ENCODE measurements at places on chromosomes 16 and 17. TPM values are rescaled to one million over a fixed set of nuclear protein-coding genes. Genes with fewer than 3 reads are reported as not detected.

- DNase-seq, result peak; percentile 97
These were observed at the start of the genes INCA1 and KIF1C for GRCh38 chr17:4997302-4998026. Gene INCA1, minus strand, starts transcription at chr17:4997522. Its CDS starts 3,085 bp downstream, at chr17:4994437. Gene KIF1C, plus strand, starts transcription at chr17:4997950. Its CDS starts 2,297 bp downstream, at chr17:5000247.

GRCh38 chr17:1755252-1755826 is 6.5 kb upstream of the SERPINF1 start:
- DNase-seq, result no peak

The CACNG5 gene
- not detected for total RNA-seq

DNA sequence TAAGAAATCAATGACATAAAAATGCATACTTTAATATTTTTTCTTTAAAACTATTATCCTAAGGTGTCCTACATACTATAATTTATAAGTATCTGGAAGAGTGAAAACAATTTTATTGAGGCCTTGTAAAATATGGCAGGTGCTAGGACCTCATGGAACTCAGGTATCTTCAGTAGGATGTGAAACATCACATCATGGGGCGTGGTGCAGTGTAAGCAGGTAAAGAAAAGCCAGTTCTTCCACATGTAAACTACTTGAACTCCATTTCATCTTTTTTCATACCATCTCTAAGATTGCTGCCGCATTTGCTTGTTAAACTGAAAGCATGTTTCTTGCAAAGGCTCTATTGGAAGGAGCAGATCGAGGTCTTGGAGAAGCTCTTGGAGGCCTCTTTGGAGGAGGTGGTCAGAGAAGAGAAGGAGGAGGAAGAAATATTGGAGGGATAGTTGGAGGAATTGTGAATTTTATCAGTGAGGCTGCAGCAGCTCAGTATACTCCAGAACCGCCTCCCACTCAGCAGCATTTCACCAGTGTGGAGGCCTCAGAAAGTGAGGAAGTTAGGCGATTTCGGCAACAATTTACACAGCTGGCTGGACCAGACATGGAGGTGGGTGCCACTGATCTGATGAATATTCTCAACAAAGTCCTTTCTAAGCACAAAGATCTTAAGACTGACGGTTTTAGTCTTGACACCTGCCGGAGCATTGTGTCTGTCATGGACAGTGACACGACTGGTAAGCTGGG is at the start of gene CAPNS2:
TSS of gene CAPNS2 (plus strand) at position 253 of the 744 bp plus-strand sequence. CDS start at position 326, 73 bp downstream.
- no peak for DNase-seq

The EEF2KMT gene
- 4.9 TPM for total RNA-seq

DNA sequence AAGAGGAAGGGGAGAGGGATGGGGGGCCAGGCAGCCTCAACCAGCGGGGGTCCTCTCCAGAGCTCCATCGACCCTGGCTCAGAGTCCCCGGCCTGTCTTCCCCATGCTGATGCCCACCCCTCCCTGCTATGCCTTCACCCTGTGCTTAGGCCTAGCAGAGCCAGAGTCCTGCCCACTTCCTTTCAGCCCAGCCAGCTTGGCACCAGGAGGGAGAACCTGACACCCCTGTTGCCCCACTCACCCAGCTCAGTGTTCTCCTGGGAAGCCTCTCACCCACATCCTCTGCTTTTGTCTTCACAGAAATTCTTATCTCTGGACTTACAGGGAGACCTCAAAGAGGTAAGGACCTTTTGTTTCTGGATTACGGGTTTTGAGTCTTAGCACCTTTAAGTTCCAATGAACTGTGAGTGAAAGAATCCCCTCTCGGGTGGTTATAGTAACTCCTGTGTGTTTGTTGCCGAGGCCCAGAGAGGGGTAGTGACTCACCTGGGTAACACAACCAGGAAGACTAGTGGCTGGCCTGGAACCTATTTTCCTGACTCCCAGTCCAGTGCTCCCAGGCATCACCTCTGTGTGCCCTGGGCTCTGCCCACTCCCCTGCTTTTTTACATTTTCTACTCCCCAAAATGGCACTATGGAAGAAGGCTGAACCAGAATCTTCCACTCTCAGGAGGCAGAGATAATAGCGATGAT is 53.3 kb downstream of the CES1 start:
- no peak for DNase-seq

GRCh38 chr16:58853854-58854791 is 120.0 kb upstream of the GOT2 start:
- DNase-seq, result no peak

DNA sequence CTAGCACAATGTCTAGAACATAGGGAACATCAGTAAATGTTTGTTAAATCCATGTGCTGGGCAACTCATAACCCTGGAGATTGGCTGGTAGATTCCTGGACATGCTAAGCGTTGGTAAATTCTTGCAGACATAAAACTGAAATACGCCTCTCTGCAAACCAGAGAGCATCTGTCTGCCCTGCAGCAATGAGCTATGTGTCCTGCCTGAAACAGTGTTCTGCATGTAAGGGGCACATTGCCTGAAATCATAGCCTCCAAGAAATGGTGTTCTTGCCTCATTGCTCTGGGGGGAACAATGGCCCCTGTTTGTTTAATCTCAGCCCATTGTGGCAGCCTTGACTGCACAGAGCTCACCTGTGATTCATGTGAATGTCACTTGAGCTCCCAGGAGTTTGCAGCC is 113.5 kb upstream of the CCL2 start:
- DNase-seq, result no peak

GRCh38 chr16:88132836-88133506 is 181.7 kb downstream of the BANP start:
- DNase-seq, result no peak

DNA sequence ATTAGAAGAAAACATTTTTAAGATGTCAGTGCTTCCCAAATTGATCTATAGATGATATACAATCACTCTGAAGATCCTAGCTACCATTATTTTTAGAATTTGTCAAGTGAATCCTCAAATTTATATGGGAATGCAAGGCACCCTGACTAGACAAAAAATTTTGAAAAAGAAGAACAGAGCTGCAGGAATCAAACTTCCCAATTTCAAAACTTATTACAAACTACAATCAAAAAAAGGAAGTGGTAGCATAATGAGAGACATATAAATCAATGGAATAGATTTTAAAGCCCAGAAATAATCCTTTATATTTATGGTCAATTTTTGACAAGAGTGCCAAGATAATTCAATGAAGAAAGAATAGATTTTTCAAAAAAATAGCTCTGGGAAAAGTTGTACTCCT is 198.3 kb upstream of the KCNJ16 start:
- DNase-seq, result no peak

The CD300LB gene
- total RNA-seq, result 0.25 TPM

DNA sequence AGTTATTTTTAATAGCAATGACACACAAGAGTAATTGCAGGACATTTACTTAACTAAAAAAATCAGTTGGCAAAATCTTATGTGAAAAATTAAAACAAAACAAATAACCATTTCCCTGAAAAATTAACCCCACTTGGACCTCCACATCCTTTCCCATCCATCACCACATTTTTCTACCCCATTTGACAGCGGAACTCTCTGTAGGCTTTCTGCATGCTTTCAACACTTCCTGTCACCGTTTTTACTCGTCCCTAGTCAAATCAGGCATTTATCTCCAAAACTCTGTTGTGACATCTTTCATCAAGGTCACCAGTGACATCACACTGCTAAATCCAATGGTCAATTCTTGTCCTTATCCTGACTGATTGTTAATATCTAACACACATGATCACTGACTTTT is 27.5 kb downstream of the KCNJ16 start:
- DNase-seq, result no peak

The FBXW10B gene
- 0.35 TPM for total RNA-seq

DNA sequence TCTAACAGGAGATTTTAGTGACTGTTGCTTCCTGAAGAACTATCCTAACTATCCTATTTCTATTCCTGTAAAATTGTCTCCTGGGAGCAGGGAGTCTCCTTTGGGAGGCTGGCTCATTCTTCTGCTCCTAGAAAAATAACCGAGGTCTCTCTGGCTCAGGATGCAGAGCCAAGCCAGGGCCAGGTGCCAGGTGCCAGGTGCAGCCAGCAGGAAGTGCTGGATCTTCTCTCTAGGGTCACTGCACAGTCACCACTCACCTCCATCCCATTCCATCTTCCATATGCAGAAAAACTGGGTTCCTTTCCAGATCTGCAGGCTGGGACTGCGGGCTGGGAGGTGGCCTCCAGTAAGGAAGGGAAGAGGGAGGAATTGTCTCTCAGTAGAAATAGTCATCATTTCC is 3.8 kb upstream of the TMC7 start:
- DNase-seq, result no peak

The SRCIN1 gene
- 1.4 TPM for total RNA-seq

The ABI3 gene
- 5.6 TPM for total RNA-seq

The RUNDC3A gene
- 0.45 TPM for total RNA-seq

DNA sequence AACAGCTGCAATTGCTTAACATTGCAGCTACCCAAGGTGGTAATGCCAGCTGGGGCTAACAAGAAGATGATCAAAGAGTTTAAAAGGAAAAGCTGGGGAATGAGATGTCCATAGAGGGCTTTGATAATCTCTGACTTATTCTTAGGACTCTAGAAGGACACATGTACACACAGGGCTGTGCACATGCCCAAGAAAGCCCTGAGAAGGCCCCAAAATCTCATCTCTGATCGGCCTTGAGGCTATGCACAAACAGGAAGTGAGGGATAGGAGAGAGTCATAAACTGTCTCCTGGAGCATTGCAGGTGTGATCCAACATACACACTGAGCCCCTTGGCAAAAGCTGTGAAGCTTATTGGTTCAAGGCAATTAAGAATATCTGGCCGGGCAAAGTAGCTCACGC is 17.2 kb upstream of the RABEP1 start:
- no peak for DNase-seq

DNA sequence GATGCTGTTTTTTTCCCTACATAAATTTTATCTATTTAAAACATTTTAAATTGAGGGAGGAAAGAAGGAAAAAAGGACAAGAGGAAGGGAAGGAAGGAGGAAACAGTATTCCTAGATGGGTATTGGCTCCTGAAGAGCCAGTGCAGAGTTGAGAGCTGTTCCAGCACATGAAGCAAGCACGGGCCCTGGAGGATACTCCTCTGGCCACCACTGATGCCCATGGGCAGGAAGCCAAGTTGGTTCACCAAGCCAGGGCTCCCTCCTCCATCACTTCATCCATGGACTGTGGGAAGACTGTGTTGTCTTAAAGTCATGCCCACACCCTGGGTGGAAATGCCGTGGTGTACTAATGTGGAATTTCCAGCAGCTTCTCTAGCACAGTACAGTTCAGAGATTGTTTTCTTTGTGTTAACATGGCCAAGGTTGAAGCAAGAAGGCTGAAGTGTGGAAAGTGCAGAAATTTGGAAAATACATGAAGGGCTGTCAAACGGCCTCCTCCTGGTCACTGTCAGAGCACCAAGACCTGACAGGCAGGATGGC is 23.9 kb upstream of the NOS2 start:
- DNase-seq, result no peak

The CNP gene
- total RNA-seq, result 28.6 TPM

GRCh38 chr17:61248399-61248798 is 151.2 kb upstream of the TBX2 start:
- no peak for DNase-seq

DNA sequence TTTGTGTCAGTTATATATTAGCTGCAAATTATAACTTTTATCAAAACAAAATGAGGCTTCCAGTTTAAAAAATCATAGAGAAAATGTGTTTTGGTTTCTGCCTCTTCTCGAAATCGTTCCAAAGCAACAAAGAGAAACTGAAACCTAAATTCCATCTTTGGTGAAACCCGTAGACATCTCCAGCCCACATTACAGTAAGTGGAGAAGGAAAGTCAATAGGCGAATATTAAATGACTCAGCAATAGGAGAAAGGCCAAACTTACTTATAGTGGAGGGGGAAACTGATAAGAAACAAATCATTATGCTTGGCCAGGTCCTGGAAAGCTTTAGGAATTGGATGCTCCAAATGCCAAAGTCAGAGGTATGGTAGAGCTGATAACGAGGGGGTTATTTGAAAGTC is 103.0 kb upstream of the SHISA6 start:
- DNase-seq, result no peak

DNA sequence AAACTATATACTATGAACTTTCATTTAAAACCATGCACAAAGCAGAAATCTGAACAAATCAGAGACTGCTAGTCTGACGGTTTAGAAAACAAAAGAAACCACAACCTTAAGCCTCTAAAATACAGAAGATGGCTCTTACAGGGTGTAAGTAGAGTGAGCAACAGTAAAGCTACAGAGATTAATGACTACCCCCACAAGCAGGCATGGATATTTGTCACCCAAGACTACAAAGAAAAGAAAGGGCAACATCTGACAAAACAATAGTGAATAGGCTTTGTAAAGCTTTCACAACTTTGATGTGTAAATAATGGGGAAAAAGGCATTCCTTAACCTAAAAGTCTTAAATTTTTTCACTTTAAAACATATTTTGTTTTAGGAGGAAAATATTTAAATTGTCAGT is 75.0 kb downstream of the SPAG9 start:
- no peak for DNase-seq

The GRAP gene
- total RNA-seq, result 2.2 TPM

The OR1F1 gene
- total RNA-seq, result not detected

The TEKT5 gene
- total RNA-seq, result not detected

GRCh38 chr17:77423589-77424451 is 283.1 kb downstream of the SEC14L1 start:
- DNase-seq, result peak; percentile 92

The MYO15A gene
- 0.45 TPM for total RNA-seq

The CDH15 gene
- not detected for total RNA-seq

DNA sequence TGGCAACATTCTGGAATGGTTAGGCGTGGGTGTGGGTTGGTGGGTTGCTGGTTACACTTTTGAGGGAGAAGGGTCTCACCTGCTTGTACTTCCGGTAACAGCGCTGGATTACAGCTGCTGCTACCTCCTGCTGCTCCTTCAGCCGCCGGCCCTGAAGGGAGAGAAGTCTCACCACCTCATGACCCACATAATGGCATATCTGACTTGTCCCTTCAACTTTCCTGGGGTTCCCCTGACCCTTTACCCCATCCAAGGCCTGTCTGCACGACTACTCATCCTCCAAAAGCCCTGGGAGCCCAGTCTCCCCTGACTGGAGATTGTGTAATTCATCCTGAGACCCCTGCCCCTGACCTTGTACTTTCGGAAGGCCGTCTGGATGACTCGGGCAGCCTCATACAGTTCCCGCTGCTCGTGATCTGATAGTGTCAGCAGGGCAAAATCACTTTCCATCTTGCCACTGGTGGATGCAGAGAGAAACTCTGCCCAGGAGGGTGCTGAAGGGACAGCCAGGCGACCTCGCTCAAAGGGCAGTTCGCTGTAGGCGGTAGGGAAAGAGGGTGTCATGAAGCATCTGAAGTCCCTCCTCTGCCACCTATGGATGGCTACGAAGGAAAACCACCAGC is 2.0 kb upstream of the SPAG7 start:
- DNase-seq, result no peak

The NPIPB6 gene
- 0.40 TPM for total RNA-seq

DNA sequence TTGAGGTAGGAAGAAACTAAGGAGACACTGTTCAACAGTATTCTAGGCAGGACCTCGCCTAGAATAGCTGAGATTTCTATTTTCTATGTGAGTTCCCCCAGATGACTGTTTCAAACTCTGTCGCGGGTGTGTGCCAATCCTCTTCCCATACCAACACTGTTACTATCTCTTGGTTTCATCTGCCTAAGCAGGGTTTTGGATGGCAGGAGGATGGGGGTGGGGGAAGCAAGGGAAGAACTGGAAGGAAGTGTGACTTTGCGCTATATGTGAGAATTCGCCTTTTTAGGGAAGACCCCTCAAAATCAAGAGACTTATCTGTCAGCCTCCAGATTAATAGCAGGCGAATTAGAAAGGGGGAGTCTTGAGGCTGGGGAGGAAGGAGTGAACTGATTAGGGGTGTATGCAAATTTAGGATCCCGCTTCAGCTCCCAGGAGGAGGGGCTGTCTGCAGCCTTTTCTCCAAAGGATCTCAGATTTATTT is 521 bp upstream of the G6PC3 start:
- DNase-seq, result no peak

The IRX6 gene
- total RNA-seq, result not detected

- no peak for DNase-seq
These were observed 157.2 kb downstream of the SEC14L1 start for GRCh38 chr17:77297693-77298666.

The OR1A1 gene
- total RNA-seq, result not detected
